ENCODE measurements at places on chromosomes 4 and X.
A peak's percentile ranks its signal among the peaks of the same experiment; 100 is the strongest.

- no peak for DNase-seq
These were observed 129.1 kb upstream of the PITX2 start for GRCh38 chr4:110751986-110752385.

DNA sequence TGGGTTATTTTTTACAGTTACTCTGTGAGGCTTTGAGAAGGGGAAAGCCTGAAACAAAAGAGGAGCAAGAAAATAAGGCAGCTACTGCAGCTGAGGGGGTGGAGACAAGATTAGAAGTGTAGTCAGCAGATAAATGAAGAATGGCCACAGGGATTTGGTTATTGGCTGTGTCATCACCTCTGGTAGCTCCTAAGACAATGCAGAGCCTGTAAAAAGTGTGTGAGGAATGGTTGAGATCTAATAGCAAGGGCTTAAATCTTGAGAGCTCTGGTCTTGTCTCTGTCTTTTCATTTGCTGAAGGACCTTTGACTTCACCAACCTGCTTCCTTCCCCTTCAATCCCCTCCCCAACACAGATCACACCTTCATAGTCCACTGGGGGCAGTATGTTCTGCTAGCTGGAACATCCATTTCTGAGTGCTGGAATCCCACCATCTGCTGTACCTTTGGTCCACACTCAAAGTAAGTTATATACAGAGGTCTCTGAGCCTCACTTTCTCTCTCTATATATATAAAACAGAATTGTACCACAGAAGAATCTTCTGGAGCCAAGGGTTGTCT, 213.7 kb upstream of the ZIC3 start:
- no peak for DNase-seq

GRCh38 chrX:56313308-56313707, 81.2 kb downstream of the KLF8 start:
- no peak for DNase-seq

- DNase-seq: no peak
These were observed 9.1 kb downstream of the LONRF3 start for GRCh38 chrX:118983513-118983912.

GRCh38 chrX:44580466-44580865, 37.8 kb upstream of the FUNDC1 start:
- no peak for DNase-seq

- DNase-seq: no peak
These were observed 40.2 kb downstream of the GPRIN3 start for GRCh38 chr4:89267392-89267791.

GRCh38 chrX:68147848-68148247, 285.4 kb downstream of the OPHN1 start:
- DNase-seq: no peak

DNA sequence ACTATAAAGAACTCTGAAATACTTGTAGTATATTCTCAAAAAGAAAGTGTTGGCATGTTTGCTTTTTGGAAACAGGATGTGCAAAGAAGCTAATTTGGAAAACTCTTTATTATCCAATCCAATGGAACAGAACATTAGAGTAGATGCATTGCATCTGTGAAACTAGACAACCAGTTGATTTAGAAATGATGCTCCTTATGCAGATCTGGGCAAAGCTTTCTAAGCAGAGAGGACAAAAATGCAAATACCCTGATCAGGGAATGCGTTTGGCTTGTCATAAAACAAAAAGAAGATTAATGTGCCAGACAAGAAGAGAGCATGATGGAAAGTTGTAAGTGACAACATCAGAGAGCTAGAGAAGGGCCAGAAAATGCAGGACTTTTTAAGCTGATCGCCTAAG, 142.3 kb downstream of the RCHY1 start:
- DNase-seq: no peak

DNA sequence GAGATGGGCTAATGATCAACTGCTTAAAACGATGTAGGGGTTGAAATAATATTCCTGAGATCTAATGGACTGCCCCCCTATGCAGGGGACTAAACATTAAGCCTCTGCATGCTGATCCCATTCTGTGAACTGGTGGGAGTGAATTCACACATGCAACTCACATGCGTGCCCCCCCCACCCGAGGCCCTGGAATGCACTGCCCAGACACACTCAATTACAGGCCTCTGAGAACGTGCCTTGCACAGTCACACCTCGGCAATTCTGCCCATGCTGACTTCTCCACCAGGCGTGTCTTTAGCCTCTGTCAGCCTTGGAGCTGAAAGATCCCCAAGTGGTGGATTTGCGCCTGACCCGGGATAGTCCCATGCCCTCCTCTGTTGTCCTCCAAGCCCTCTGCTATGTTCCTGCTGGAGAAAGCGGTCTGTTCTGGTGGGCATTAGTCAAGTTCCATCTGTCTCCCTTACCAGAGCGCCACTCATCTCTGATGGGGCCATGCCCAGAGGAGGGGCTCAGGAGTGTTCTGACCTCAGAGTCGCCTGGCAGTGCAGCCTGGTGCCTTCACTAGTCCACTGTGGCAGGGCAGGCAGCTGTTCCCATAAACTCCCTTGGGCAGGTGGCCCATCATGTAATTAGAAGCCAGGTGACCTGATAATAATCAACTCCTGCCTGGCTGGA, 86.5 kb downstream of the DRD5 start:
- peak; percentile 78 for DNase-seq

GRCh38 chr4:1521821-1522361, 115.6 kb upstream of the NKX1-1 start:
- DNase-seq: no peak

- no peak for DNase-seq
These were observed 213.8 kb upstream of the LDB2 start for GRCh38 chr4:17112292-17112659.

DNA sequence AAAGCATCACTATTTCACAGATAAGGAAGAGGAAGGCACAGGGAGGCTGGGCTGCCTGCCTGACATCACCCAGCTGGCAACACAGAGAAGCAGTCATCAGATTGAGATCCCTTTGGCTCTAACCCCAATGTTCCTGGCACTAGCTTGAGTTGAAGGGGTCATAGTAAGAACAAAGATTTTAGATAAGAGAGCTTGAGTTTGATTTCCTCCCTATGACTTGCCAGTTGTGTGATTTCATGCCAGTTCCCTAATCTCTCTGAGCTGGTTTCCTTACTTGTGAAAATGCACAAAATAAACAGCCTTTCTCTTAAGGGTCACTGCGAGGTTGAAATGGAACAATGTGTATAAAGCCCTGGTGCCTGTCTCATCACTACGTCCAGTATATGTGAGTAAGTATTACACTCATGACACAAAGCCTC, 475.4 kb upstream of the HS3ST1 start:
- no peak for DNase-seq

- DNase-seq: no peak
These were observed 51.1 kb upstream of the RBMX start for GRCh38 chrX:136931661-136932060.

DNA sequence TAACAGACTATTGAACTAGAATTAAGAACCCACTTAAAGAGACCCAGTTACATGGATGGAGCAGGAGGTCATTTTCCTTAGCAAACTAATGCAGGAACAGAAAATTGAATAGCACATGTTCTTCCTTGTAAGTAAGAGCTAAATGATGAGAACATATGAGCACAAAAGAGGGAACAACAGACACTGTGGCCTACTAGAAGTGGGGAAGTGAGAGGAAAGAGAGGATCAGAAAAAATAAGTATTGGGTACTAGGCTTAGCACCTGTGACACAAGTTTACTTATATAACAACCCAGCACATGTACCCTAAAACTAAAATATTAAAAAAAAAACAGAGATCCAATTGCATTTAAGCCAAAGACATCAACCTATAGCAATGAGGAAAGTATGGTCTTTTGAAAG, 26.2 kb downstream of the ARAP2 start:
- DNase-seq: no peak

GRCh38 chr4:80803337-80803736, 227.2 kb upstream of the BMP3 start:
- DNase-seq: no peak

- DNase-seq: no peak
These were observed 21.2 kb downstream of the WDR1 start for GRCh38 chr4:10095296-10095991.

DNA sequence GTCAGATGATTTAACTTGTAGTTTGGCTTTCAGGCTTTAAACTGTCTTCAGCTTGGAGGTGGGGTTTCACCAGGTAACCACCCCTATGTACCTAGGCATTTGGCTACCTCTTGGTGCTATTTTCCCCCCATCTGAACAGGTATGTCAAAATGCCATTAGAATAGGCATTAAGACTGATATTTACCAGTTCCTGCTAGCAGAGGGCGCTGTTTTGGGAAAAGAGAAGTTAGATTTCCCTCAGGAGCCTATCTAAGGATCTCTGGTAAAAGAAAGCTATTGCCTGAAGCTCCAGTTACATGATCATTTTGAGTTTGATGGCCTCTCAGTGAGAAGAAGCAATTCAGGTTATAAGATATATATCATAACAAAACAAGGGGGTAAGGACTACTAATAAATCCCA, 879.1 kb downstream of the SH3BGRL start:
- DNase-seq: no peak

- DNase-seq: no peak
These were observed 122.4 kb upstream of the DCLK2 start for GRCh38 chr4:149955780-149956390.

DNA sequence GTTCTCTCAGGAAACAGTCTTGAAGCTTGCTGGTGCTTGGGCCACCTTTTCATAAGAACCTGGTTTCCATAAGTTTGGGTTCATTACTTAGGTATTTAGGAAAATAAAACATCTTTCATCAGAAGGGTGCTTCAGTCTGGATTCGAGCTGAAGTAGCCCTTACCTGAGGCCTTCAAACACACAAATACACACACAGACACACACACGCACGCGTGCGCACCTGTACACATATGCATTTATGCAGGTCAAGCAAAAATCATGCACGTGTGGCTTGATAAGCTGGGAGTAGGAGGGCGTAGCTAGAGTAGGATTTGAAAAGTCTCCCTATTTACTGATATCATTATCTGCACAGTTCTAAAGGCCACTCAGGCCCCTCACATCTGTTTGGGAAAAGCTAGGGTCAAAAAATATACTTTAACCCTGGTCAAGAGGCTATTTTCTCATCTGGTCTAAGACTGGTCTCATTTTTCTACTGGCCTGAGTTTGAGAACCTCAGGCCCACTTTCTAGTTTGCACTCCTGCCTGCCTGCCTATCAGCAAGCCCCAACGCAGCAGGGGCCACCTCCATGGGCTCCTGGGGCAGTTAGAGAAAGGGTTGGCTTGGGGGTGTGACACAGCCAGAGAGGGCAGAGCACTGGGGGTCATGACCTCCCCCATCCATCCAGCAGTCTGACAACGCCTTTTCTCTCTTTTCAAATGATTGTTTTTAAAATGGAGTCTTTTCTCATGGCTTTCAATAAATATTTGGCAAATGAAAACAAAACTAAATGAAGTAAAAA, 64.3 kb downstream of the RASL11B start:
- no peak for DNase-seq

DNA sequence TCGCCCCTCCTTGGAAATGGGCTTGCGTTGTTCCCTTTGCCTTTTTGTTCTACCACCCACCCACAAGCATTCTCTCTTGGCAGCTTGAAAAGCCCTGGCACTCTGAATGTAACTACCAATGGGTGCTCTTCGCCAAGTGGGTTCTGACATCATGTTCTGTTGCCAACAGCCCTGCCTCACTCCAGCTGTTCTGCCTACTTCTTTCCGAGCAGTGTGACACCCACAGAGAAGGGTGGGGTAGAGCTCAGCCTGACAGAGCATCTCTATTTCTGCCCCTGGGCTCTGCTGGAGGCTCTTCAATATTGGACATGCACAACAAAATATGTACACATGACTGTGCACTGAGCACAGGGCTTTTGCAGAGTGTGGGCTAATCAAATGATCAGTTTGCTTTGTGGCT, 15.6 kb upstream of the EXOSC9 start:
- DNase-seq: no peak

- DNase-seq: no peak
These were observed 72.6 kb upstream of the TET2 start for GRCh38 chr4:105074097-105074496.

DNA sequence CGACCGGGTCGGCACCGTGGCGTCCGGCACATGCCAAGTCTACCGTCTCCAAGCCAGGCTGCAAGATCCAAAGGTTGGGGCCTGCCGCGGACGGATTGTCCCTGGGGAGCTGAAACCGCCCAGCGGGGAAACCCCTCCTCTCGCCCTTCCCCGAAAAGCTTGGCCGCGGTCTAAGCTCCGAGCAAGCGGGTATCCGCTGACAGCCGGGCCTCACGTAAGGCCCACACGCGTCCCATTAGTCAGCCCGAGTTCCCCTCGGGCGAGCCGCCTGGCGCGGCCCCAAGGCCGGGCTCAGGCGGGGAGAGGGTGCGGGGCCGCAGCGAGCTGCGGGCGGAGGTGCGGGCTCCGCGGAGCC, 6.8 kb upstream of the BCOR start:
- no peak for DNase-seq

DNA sequence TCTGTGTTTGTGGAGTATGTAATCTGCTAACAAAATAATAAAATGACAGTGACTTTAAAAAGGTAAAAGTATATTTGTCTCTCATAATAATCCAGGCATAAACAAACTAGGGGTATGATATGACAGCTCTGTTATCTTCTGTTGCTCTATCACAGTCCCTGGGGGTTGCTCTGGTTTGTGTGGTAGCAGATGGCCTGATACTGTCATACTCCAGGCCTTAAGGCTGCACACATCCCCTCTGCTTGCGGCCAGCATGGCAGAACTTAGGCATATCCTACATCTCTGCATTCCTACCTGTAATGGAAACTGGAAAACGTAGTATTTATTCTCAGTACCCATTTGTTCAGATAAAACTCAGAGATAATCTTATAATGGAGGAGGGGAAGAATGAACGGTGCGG, 117.9 kb upstream of the HAND2 start:
- no peak for DNase-seq

DNA sequence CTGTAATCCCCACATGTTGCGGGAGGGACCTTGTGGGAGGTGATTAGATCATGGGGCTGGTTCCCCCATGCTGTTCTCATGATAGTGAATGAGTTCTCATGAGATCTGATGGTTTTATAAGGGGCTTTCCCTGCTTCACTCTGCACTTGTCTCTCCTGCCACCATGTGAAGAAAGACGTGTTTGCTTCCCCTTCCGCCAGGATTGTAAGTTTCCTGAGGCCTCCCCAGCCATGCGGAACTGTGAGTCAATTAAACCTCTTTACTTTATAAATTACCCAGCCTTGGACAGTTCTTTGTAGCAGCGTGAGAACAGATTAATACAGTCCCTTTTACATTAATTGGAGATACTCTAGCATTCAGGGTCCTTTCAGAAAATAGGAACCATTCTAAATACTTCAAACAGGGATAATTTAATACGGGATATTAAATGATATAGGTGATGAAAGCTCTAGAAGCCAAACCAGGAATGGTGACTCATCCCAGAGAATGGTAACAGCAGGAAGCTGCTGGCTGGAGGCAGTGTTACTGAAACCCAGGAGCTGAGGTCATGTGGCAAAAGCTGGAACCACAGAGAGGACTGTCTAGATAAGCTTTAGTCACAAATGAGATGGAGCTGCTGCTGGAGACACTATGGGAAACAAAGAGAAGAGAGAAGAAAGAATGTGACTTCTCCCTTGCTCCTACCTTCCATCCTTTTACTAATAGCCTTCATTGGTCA, 57.3 kb downstream of the GSTCD start:
- DNase-seq: no peak

GRCh38 chr4:42371305-42372252, 25.7 kb upstream of the SHISA3 start:
- peak; percentile 0 for DNase-seq

All from NCI-H510A (cell line).